ENCODE measurements at places on chromosomes 5 and 9. TPM values are rescaled to one million over a fixed set of nuclear protein-coding genes. Genes with fewer than 3 reads are reported as not detected.

- no peak for DNase-seq
Measured at GRCh38 chr5:1850324-1851154, 32.2 kb downstream of the IRX4 start.

GRCh38 chr5:124453221-124454051 lies 293.0 kb downstream of the ZNF608 start:
- DNase-seq, result no peak

GRCh38 chr5:132883261-132883834 lies 9.9 kb downstream of the LEAP2 start:
- DNase-seq, result no peak

DNA sequence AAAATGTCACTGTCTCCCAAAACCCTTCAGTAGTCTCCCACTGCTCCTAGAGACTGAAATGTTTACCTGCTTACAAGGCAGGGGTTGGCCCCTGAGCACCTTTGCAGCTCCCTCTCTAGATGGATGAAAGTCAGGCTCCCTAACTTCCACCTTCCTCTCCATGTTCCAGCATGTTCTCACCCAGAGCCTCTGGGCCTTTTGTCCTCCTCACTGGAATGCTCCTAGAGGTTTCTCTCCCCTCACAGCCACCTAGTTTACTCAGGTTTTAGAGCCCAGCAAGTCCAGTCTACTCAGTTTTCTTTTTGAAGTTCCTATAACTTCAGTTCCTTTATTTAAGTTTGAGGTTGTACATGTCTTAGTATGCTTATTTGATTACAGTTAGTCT lies 815 bp upstream of the URM1 start:
- no peak for DNase-seq

GRCh38 chr9:20243841-20244240 lies 378.5 kb downstream of the MLLT3 start:
- DNase-seq, result no peak

PRSS3 gene
- 14.1 TPM for total RNA-seq
